ENCODE measurements at places on chromosomes 5 and 9.

GRCh38 chr9:108478431-108479332 lies 377.1 kb downstream of the ACTL7B start:
- DNase-seq = no peak

- DNase-seq = no peak
These were observed 70.3 kb downstream of the COL27A1 start for GRCh38 chr9:114225561-114226212.

GRCh38 chr5:134547579-134547978 lies 22.1 kb downstream of the JADE2 start:
- no peak for DNase-seq

DNA sequence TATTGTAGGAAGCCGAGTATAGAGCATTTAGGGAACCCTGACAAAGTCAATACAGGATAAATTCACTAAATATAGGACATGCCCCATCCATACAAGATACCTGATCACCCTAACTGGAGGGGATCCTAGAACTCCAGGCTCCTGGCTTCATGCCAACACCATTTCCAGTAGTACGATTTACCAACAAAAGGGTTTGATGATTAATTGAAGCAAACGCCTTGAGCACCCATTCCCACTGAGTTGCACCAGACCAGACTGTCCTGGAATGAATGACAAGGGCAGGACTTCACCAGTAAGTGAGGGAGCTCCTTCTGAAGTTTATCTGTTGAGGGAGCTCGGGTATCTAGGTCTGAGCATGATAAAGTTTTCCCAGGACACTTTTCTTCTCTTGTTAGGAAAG lies 327.2 kb upstream of the MSX2 start:
- DNase-seq = no peak

- no peak for DNase-seq
These were observed 166.4 kb upstream of the SMIM23 start for GRCh38 chr5:171619196-171619595.

GRCh38 chr9:93082841-93083411 lies 13.1 kb upstream of the CARD19 start:
- no peak for DNase-seq

DNA sequence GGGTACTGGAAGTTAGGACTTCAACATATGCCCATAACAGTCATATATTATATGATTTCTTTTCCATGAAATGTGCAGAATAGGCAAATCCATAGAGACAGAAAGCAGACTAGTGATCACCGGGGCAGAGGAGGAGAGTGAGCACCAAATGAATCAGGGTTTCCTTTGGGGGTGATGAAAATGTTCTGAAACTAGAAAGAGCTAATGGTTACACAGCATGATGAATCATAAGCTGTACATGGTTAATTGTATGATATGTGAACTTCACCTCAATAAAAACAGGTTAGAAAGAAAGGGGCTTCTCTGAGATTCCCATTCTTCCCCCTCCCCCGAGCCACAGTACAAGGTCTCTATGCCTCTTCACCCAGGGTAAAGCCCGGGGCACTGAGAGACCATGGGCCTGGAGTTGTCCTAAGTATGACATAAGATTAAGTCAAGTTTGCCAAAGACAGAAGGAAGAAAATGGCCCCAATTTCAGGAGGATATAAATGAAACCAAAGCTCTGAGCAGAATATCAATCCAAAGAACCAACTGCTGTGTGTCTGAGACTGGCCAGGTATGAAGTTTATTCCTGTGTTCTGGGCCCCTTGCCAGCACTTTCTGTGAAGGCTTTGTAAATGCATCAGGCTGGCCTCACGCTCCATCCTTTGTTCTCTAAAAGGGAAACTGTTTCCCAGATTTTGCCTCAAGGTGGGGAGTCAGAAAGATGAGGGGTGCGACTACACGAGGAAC lies 243.8 kb downstream of the CDK5RAP2 start:
- no peak for DNase-seq

GRCh38 chr9:79395755-79396154 lies 176.0 kb upstream of the TLE4 start:
- DNase-seq = no peak

DNA sequence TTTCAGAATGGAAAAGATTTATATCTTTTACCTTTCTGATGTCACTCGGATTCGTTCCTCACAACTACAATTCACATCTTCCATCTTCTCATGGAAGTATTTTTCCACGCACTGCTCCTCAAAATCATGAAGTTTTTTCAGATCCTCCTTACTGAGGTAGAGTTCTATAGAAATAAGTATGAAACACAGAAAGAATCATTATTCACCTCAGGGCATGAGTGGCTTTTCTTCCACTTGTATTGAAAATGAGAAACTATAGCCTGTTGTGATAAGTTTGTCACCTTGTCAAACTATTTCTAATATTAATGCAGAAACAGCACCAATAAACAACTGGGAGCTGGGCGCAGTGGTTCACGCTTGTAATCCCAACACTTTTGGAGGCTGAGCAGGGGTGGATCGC lies 116.0 kb downstream of the TRPM6 start:
- no peak for DNase-seq

DNA sequence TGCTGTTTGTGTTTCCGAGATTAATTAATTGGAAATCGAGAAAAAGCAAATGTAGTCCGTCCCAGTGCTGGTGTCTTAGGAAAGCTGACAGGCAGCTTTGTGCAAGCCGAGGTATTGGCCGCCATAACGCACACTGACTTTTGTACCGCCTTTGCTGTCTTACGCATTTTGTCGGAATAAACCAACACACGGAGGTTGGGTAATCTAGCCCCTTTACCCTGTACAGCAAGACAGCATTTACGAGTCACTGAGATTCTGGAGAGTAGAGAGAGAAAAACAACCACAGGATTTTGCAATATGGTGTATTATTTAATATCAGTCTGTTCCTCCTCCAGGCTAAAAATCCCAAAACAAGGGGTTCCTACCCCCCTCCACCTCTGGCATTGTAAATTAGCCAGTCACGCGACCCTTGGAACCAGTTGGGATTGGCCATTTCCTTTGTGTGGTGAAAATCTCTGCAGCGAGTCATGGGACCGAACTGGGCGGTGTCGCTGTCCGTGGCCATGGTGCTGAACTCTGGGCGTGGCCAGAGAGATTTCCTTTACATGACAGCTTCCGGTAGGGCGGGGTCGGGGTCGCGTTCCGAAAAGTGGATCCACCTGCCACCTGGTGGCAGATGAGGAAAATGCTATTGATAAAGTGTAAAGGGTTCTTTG lies 10.3 kb upstream of the PCDHB1 start:
- DNase-seq = peak; percentile 46

- DNase-seq = no peak
These were observed 261.3 kb downstream of the TMEM167A start for GRCh38 chr5:82815871-82816270.

DNA sequence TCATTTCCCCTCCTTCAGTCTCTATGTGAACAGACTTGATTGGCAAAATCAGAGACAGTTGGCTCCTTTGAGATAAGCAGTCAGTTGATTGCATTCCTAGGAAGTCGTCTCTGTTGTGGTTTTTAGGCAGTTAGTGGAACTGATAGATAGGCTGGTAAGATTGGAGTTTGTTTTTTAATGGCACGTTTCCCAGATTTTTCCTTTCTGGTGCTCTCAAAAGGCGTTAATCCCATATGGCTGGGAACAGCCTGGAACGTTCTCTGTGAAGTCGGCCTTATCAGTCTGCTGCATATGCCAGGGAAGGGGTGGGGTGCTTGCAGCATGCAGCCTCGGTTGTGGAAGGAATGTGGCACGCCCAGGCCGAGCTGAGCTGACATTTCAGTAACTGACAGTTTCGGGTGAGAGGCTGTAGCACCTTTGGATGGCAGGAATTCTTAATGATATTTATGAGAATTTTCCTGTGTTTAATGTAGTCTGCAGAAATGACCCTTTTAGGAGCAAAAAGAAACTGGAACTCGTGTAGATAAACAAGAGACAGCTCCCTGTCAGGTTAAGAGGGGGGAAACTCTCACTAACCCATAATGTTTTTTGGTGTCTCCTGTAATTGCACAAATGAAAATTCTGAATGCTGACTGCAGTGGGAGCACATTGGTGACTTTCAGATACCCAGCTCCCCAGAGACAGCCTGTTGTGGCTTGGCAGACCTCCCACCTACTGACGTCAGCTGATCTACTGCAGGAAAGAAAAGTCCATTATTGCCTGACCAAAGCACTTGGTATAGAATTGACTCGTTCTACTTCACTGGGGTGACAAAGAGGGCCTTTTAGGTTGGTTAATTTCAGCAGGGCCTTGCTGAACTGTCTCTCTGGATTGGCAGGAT lies 6.3 kb downstream of the SPTAN1 start:
- DNase-seq = peak; percentile 71

- no peak for DNase-seq
These were observed 19.2 kb downstream of the FGFR4 start for GRCh38 chr5:177105691-177106476.

DNA sequence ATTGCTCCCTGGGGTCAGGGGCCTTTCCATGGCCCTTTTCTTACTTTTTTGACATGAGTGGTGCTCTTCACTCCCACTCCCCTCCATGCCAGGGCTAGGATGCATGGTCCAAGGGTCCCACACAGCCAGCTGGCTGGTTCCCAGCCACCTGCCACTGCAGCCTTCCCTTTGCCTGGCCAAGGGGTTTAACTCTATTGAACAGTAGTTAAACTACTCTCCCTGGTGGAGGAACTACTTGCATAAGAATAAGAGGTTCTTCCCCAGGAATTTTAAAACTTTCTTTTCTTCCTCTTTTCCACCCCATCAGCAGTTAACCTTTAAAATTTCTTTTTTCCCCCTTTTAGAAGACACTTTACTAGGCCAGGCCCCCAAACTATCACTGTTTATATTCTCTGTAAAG lies 1532.8 kb upstream of the ACO1 start:
- DNase-seq = no peak

GRCh38 chr5:122153774-122154173 lies 24.4 kb downstream of the ZNF474 start:
- DNase-seq = no peak

GRCh38 chr5:171541341-171541776 lies 121.9 kb downstream of the FGF18 start:
- DNase-seq = no peak

DNA sequence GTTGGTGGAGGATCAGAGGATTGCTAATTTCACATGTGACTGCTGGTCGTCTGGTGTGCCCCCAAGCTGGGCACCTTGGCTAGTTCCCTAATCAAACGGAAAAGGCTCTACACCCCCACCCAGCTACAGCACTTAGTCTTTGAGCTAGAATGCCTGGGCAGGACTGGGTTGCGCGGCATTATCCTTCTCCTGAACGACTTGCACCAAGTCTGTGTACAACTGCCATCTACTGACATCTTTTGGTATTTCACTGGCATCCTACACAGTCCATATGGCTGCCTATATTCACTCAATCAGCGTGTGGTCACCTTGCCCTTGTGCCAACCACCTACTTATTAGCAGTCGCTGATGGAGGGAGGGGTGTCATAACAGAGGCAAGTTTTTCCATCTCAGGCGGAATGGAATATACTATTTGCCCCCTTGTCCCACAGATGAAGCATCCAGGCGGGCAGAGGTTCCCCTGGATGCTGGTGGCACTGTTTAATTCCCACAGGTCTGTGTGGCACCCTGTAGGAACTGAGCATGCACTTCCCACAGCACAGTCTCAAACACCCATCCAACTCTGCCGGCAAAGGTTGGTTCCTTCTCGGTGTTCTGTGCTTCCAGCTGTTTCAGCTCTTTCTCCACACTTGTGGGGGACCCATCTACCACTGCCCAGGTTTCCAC lies 150.1 kb downstream of the OSTF1 start:
- DNase-seq = peak; percentile 39
